Stimulated activated CD4-positive, alpha-beta T cell treated with anti-CD3 and anti-CD28 coated beads, Interleukin-4, amount 100 ng/mL, for 1 hour (primary cell): ENCODE measurements at places on chromosomes 11 and 22.

DNA sequence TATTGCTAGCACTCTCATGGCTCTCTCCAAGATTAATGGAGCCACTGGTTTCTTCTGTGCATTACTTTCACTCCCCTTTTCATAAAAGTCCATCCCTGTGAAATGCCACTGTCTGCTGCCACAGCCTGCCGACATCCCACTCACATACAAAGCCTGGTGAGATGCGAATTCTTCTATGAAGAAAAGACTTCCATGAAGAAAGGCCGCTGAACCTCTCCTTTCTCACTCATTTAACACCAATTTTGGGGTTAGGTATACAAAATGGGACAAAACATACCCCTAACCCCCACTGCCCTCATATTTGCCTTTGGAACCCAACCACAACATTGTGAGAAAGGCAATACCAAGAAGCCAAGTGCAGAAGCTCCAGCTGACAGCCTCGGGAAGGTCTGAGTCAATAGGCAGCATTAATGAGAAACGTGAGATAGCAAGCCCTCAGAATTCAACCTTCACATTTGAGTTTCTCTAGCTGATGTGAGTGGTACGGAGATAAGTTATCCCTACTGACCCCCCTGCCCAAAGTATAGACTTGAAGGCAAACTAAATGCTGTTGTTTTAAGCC is 156.4 kb downstream of the ATG16L2 start:
- no peak for DNase-seq

GRCh38 chr11:107182978-107183377 is 164.7 kb upstream of the GUCY1A2 start:
- DNase-seq: no peak

- no peak for DNase-seq
These were observed 60.1 kb downstream of the SOX6 start for GRCh38 chr11:16296273-16296672.

DNA sequence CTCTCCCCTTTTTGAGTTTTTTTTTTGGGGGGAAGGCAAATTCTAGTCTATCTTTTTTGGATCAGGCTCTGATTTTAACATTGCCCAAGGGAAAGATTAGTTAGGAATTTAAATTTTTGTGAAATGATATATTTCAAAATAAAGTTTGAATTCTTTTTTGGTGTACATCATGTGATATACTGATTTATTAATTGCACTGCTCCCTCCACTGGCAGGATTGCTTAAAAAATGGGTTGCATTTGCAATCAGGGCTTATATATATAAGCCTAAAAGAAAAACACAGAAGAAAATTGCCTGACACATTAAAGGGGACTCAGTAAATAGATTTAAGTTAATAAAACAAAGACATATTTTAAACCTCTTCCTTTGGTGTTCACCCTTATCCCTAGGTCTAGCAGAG is 1.2 kb downstream of the DYNC2H1 start:
- DNase-seq: no peak
